ENCODE measurements at places on chromosomes 16 and 17.

DNA sequence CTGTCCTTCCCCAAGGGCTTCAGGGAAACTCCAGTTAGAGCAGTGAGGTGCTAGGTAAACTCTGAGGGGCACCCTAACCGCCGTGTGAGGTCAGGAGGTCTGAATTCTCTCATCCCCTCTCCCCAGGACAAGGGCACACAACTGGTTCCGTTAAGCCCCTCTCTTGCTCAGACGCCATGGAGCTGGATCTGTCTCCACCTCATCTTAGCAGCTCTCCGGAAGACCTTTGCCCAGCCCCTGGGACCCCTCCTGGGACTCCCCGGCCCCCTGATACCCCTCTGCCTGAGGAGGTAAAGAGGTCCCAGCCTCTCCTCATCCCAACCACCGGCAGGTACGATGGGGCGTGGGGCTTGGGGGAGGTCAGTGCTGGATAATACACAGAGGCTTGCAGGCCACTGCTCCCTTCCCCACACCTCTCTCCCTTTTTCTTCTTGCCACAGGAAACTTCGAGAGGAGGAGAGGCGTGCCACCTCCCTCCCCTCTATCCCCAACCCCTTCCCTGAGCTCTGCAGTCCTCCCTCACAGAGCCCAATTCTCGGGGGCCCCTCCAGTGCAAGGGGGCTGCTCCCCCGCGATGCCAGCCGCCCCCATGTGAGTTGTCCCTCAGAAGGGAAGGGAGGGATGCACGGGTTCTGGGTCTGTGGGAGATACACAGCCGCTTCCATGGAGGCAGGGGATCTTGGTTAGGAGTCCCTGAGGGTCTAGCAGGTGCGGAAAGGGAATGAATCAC lies 4.6 kb downstream of the GRB7 start:
- DNase-seq = no peak

DNA sequence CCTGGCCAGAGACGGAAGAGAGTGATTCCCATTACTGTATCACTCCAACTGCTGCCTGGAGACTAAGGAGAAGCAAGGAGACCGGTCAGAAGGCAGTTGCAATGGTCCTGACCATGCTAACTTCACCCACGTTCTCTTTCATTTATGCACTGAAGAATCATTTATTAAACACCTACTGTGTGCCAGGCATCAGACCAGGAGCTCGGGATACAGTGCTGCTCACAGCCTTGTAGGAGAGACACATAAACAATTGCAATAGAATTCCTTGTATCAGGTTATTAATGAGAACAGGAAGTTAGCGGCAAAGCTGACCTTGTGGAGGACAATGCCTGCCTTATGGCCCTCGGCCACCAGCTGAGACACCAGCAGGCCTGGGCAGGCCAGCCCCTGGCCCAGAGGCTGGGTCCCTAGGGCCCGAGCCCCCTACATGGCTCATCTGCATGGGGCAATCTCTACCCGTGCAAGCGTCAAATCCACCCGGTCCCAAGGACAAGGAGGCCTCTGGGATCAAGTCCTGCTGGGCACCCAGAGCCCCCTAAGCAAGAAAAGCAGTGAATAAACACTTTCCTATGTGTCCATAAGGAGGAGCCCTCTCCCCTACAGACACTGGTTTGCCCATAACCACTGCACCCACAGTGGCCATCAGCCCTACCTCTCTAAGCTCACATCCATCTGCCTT lies 8.6 kb upstream of the ENPP7 start:
- no peak for DNase-seq

DNA sequence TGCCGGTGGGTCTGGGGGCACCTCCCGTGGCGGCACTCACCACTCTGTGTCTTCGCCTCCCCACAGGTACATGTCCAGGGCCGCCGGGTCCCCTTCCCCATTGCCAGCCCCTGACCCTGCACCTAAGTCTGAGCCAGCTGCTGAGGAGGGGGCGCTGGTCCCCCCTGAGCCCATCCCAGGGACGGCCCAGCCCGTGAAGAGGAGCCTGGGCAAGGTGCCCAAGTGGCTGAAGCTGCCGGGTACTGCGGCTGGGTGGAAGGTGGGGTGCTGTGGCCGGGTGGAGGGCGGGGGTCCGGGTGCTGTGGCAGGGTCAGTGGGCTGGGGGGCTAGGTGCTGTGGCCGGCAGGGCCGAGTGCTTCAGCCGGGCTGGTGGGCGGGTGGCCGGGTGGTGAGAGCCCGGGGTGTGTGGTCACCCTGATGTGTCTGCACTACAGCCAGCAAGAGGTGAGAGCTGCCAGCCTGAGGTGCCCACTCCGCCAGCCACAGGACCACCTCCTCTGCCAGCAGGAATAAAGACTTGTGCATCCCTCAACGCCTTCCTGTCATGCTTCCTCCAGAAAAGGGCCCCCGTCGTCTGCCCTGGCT lies 5.7 kb downstream of the CENPX start:
- DNase-seq = no peak

GRCh38 chr17:45261577-45262515 lies at the start of gene SPATA32:
Gene SPATA32, minus strand, starts transcription at chr17:45262094. Its CDS starts 78 bp downstream, at chr17:45262016.
- DNase-seq = no peak

DNA sequence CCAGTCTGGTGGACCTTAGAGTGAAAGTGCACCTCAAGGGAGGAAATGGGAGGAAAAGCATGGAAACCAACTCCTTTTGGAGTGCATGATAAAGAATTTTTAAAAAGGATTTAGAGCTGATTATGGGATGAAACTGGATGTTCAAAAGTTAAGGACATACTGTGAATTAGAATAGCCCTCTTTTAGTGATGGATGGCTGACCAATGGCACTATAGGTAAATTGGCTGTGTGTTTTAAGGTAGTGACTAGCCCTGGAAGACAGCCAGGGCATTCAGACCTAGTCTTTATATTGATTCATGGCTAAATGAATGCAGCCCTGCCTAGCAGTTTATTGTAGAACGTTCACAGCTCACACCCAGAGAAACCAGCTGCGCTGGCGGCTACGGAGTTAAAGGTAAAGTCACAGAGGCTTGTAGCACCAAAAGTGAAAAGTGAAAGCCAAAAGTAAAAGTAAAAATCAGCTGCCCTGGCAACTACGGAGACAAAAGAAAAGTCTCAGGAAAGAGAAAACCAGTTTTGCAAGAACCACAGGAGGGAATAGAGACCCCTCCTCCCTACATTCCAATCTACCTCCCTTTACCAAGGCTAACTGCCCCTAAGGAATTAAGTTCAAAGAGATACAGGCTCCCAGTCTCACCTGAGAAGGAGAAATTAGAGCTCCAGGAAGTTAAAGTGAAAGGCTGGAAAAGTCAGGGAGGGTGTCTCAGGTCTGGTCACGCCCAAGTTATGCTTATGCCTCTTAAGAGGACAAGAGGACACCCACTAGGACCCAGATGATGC lies 21.8 kb downstream of the ACSM1 start:
- peak; percentile 72 for DNase-seq

- DNase-seq = no peak
Measured at GRCh38 chr16:74202009-74202408, 94.6 kb upstream of the PSMD7 start.

GRCh38 chr16:11253009-11253994 lies 2.7 kb downstream of the SOCS1 start:
- DNase-seq = no peak

- no peak for DNase-seq
Measured at GRCh38 chr16:56067406-56067805, 123.9 kb upstream of the GNAO1 start.

GRCh38 chr17:37024181-37024637 lies 75.5 kb downstream of the AATF start:
- DNase-seq = no peak

DNA sequence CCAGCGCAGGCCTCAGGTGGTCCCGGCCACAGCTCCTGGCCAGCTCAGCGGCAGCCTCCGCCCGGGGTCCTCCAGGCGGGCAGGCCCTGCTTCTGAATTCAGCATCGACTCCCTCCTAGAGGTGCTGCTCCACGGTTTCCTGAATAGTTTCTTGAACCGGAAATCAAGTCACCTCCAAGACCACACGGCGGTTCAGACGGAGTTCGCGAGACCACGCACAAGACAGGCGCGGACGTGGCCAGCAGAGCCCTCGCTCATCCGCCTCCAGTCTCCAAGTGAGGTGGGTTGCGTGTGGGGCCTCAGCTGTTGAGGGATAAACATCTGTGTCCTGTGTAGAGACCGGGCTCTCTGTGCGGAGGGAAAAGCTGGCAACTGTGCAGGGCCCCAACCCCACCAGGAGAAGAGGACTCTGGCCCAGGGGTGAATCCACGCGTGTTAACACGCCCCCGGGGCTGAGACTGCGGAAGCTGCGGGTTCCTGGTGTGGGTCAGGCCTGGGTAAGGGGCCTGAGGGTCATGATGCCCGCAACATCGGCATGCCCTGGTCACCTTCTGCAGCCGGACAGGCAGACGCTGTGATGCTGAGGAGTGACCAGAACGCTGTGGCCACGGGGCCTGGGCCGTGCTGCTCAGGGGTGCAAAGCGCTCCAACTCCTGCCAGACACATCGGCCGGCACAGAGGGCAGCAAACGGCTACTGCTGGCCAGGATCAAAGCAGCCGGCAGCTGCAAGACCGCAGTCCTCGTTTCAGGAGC lies 55.0 kb upstream of the METRNL start:
- no peak for DNase-seq

DNA sequence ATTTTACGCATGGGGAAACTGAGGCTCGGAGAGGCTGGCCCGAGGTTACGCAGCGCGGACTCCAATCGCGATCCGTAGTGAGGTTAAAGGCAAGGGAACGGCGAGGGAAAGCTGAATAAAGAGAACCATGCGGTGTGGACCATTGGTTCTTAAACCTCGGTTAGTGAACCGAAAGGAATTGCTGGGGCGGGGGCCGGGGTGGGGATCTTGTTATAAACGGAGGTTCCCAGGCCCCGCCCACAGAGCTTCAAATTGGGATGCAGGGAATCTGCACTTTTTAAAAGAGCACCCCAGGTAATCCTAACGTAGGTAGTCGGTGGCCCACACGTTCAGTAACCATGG lies 524 bp downstream of the IQCK start:
- no peak for DNase-seq

DNA sequence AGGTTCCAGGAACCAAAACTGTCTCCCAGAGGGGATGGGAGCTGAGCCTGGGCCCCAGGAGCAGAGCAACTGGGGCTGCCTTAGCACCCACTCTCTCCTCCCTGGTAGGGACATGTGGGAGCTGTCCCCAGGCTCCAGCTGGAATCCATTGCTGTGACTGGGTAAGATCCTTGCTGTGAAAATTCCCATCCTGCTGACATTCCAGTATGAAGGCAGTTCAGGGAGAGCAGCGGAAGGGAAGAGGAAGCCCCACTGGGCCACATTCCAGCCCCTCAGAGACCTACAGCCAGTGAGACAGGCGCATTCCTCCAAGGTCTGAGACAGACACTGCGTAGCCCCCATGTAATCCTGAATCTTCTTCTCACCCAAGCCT lies 24.2 kb downstream of the MYO18A start:
- DNase-seq = no peak

- DNase-seq = no peak
Measured at GRCh38 chr17:45279898-45280297, 18.0 kb upstream of the SPATA32 start.

DNA sequence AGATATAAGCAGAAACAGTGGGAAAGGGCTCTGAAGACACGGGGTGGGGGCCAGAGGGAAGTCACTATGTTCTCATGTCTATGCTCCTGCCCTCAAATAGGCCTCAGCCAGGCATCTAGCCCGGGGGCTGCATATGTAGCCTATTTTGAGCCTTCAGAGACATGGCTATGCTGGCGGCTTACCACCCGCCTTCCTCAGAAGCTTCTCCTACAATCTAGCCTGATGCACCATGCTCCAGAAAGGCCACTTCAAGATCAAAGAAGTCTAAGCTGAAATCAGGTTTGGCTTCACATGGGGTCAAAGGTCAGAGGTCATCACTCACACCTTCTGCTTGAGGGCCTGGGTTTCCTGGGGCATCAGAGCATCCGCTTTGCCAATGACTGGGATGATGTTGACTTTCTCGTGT lies 1.6 kb downstream of the SEPTIN1 start:
- DNase-seq = no peak

DNA sequence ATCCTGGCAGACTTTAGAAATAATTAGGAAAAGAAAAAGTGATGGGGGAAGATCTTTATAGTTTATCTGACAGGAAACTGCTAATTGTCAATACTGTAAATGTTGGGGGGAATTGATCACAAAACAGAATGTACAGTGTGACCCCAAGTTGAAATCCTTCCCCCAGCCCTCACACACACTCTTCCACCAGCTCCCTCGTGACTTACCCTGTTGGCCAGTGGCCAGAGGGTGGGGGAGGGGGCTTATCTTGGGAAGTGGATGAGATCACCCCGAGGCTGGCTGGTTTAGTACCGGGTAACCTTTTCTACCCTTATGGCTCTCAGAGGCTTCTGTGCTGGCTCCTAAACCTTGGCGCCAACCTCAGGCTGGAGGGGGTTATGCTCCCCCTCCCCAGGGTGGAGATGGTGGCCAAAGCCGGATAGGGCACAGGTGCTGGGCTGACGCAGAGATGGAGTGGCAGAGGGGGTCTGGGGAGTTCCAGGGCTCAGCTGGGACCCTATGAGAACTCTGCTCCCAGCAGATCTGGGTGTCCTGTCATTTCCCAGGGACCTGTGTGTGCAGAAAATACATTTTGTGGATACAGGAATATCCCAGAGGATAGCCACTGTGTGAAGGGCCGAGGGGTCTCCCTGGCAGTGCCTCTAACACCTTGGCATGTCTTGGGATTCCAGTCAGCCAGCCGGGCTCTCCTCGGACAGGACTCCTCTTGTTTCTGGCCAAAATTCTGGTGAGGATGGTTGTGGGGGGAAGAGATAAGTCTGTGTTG lies 18.6 kb downstream of the CDH16 start:
- DNase-seq = peak; percentile 51

DNA sequence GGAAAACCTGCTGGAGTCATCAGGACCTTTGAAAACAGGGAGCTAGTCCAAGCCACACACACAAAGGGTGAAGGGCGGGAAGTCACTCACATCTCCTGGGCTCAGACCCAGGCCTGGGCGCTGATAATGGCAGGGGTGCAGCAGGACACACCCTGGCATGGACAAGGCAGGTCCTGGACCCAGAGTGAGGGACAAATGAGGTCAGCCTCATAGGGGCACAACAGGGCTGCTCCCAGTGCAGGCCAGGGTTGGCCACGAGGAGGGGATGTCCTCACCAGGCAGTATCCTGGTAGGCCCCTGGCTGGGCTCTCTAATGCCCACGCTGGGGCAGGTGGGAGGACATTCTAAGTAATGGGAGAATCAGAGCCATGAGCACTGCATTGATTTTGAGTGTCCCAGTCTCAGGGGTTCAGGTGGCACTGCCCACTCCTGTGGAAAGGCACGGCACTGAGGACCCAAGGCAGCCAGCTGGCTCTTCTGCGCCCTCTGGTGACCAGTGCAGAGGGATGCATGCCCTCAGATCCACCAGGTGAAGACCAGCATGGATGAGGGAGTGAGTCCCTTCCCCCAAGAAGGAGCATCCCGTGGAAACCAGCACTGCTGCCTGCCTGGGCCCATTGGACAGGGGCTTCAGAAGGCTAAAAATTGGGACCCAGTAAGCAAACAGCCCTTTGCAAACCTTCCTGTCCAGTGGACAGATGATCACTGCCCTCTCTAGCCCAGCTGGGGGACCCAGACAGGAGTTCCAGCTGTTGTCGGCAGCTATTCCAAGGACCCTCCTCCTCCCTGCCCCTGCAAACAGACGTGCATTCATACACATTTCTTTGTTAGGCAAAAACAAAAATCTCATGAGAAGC lies 23.4 kb upstream of the SREBF1 start:
- DNase-seq = no peak

All from DMS79 (cell line).